Left hindlimb (tissue), 1 donor: ENCODE measurements at places on chromosomes 16 and 17.
A peak's percentile ranks its signal among the peaks of the same experiment; 100 is the strongest.

- no peak for DNase-seq
These were observed 2.8 kb upstream of the PVALEF start for GRCh38 chr17:81162491-81162890.

GRCh38 chr16:71796501-71797097 lies 12.0 kb downstream of the AP1G1 start:
- no peak for DNase-seq

GRCh38 chr16:66928702-66929388 lies 3.5 kb upstream of the RRAD start:
- no peak for DNase-seq

- peak; percentile 80 for DNase-seq
These were observed 6.5 kb upstream of the ZNF469 start for GRCh38 chr16:88375996-88376834.

- no peak for DNase-seq
These were observed 30.8 kb downstream of the FA2H start for GRCh38 chr16:74743668-74744299.

GRCh38 chr17:75316253-75316652 lies 27.0 kb upstream of the SLC25A19 start:
- no peak for DNase-seq

DNA sequence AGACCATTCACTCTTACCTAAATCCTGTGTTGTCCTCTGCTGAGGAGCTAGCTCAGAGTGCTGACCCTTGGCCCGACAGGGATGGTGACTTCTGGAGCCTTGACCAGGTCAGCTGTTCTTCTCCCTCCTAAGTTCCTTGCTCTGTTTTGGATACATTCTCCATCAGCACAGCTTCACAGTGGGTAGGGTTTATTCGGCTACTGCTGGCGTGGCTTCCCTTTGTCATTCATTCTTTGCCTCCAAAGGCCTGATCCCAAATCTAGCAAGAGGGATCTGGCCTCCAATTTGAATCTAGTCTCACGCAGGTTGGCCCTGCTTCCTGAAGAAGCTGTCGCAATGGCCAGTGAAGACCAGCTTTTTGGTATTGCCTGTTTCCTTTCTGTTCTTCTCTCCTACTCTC lies 116.6 kb downstream of the SHISA9 start:
- DNase-seq, result no peak

DNA sequence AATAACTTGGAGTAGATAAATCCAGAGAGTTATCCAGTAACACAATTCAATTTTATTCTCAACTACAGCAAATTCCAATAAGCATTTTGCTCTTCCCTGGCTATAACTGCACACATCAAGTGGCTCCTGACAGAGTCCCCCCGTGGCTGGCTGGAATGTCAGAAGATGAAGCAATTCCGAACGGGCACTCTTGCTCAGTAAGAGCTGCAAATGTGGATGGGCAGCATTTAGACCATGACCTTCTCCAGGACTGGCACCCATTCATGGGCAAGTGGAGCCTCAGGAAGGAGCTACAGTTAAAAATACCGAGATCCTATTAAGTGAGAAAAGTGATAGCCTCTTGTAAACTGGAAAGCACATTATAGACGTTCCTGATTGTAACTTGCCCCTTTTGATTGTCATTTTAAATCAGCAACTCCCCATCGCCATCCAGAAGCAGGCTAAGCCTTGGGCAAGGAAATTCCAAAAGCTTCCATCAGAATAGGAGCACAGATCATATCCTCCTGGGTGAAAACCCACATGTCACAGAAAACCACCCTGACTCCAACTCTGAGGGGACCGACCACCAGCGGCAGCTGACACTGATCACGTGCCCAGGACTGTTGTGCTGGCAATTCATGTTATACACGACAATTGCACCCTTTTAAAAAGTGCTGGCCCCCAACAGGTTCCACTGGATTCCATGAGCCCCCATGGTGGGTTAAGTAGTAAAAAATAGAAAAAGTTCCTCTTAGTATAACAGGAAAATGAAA lies 7.1 kb downstream of the UBE2O start:
- DNase-seq, result no peak

DNA sequence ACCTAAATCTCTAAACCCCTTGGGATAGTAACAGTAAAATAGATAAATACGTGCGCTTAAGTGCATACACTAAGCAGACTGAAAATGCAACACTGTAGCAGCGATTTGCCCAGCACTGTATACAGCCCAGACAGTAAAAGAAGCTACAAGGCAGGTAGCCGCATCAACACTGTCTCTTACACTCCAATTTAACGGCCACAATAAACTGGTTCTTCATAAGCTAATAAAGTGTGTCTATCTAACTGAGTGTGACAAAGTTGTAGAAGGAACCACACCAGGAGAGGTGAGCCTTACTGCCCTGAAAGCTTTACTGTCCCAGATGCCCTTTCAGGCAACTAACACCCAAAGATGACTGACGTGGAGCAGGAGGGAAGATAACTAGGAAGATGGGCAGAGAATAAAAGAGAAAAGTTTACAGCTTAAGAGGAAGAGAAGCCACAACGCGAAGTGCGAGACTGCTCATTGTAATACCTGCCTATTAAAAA lies 847 bp downstream of the ZDHHC7 start:
- no peak for DNase-seq

GRCh38 chr16:3091551-3091950 lies 7.5 kb downstream of the ZSCAN10 start:
- no peak for DNase-seq

DNA sequence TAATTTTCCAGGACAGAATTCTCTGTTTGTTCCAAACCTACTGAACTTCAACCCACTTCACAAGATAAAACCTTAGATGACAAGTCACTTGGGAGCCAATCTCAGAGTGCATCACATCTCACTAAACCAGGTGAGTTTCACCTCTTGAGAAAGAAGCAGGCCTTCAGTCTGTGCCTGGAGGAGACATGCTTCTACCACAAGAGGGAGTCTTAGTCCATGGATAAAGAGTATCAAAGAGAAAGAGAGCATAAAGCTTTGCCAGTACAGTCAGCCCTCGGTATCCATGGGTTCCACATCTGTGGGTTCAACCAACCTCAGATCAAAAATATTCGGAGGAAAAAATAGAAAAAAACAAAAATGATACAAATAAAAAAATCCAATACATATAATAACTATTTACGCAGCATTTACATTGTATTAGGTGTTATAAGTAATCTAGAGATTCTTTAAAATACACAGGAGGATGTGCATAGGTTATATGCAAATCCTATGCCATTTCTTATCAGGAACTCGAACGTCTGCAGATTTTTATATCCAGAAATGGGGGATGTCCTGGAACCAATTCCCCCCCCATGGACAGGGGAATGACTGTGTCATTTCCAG lies 37.7 kb downstream of the DUSP14 start:
- no peak for DNase-seq

DNA sequence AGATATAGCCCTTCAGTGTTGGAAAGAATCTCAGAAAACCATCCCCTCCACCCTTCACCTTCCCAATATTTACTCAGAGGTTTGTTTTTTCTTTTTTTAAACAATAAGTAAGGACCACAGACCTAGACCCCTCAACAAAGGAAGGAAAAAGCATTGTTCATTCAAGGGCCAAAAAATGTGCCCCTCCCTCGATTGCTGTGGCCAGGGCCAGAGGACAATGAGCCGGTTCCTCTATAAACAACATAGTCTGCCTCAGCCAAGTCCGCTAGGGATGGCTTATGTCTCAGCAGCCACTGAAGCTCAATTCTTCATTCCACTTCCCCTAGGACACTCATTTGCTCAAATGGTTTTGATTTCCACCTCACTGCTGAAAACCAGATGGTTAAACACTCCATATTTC lies 24.0 kb downstream of the TRIM16 start:
- no peak for DNase-seq

DNA sequence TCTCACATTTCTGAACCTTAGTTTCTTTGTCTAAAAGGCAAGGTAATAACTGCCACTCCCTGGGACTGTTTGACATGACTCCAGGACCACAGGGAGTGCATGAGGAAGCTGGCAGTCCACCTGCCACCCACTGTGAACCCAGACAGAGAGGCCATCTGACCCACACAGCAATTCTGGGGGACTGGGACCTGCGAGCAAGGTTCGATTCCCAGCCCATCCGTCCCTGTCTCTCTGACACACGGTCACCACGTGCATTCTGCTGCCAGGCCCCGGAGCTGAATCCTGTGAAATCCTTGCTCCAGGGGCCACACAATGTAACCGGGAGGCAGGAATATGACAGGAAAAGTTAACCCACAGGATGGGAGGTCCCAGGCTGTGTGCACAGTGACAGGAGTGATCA lies 218.8 kb upstream of the FOXF1 start:
- no peak for DNase-seq

DNA sequence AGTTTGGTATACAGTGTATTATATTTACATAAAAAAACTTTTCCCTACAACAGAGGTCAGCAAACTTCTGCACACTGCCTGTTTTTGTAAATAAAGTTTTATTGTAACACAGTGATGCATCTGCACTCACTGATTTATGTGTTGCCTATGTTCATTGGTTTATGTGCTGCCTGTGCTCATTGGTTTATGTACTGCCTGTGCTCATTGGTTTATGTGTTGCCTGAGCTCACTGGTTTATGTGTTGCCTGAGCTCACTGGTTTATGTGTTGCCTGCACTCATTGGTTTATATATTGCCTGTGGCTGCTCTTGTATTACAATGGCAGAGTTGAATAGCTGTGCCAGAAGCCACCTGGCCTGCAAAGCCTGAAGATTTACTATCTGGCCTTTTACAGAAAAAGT lies 81.6 kb downstream of the MYH11 start:
- DNase-seq, result no peak

GRCh38 chr17:32783602-32784001 lies 93.3 kb downstream of the MYO1D start:
- DNase-seq, result no peak

- no peak for DNase-seq
These were observed 7.0 kb upstream of the ODF4 start for GRCh38 chr17:8332688-8333087.

DNA sequence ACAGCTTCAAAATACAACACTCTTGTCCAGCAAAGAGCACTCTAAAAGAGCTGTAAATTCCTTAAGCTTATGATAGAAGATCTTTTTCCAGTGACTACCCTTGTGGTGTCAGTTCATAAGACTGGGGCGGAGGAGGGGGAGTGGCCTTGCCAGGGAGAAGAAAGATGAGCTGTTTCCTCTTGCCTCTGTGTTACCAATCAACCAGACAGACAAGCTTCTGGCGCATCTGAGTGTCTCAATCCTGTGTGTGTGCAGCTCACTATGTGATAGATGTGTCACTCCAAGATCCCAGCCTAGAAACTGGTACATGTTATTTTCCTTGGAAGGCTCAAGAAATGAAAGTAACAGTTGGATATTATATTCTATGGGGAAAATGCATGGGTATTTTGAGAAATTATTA lies 167.4 kb upstream of the CACNG3 start:
- no peak for DNase-seq

DNA sequence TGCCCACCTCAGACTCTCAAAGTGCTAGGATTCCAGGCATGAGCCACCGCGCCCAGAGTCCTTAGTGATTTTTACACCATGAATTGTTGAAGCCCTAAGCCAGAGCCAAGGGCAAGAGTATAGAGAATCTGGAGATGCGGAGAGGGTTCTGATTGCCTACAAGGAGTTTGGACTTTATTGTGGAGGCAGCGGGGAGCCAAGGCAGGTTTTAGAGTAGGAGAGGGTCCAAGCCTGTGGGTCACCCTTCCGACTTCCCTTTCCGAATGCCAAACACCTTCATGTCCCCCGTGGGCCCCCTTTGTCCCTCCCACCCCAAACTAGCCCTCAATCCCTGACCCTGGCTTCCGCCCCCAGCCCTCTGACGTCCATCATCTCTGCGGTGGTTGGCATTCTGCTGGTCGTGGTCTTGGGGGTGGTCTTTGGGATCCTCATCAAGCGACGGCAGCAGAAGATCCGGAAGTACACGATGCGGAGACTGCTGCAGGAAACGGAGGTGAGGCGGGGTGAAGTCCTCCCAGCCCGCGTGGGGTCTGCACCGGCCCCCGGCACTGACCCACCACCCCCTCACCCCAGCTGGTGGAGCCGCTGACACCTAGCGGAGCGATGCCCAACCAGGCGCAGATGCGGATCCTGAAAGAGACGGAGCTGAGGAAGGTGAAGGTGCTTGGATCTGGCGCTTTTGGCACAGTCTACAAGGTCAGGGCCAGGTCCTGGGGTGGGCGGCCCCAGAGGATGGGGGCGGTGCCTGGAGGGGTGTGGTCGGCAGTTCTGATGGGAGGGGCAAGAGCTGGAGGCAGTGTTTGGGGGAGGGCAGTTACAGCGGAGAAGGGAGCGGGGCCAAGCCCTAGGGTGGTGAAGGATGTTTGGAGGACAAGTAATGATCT lies 7.1 kb downstream of the MIEN1 start:
- peak; percentile 22 for DNase-seq

- DNase-seq, result no peak
These were observed 24.8 kb downstream of the MAP1LC3B start for GRCh38 chr16:87416826-87417527.

GRCh38 chr17:47184681-47185080 lies 4.4 kb downstream of the CDC27 start:
- DNase-seq, result no peak

- peak; percentile 20 for DNase-seq
These were observed 18.1 kb upstream of the DNAH17 start for GRCh38 chr17:78595135-78595810.

GRCh38 chr17:79746889-79747507 lies 16.3 kb downstream of the ENPP7 start:
- DNase-seq, result no peak

DNA sequence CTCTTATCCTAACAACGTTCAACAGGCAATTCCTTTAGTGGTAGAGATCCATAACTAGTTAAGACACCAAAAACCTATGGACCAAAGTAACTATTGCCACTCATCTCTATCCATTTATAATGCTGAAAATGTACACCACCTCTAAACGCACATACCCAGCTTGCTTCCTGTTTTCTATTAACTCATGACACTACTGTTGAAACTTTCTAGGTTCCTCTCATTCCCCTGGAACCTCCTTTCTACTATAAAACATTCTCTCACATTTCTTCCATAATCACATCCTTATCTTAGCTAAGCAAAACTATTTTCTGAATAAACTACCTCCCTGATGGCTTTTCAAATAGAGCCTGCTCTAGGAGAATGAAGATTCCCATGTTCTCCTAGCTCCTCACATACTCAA lies 42.9 kb upstream of the KSR1 start:
- DNase-seq, result no peak

DNA sequence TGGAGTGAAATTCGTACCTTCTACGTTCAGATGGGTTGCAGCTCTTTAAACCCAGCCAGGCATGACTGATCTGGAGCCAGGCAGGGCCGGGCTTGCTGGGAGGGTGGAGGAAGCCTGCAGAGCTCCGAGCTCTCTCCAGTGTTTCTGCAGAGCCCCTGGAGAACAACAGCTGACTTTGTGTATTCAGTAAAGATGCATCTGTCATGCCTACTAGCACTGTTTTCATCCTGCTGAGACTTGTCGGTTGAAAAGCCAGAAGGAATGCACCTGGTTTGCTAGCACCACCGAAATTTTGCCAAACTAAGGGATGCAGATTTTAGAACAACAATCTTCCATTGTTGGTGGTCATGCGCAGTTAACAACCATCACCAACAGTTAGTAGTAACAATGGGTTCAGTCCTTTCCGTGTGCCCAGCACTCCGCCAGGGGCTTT lies 22.4 kb upstream of the SCNN1B start:
- DNase-seq, result no peak
